Panc1 (cell line): ENCODE measurements at places on chromosomes 2 and 18.

GRCh38 chr2:95344656-95345055, 47.5 kb downstream of the KCNIP3 start:
- DNase-seq, result no peak

DNA sequence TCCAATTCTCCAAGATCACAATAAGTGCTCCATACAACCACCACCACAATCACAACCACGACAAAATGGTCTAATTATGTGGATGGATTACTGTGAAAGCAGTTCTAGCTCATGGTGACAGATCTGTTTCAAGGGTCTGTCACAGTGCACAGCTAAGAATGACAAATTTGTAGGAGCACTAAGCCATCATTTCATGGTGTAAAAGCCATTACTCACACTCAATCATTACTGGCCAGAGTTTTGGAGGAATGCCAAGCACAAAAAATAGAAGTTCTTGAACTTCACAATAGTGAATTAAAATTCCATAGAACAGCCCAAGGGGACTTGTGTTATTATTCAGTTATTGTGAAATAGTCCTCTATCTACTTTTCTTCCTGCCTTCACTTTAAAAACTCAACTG, 2.3 kb downstream of the CPS1 start:
- no peak for DNase-seq

GRCh38 chr2:128787616-128788015, 468.9 kb upstream of the HS6ST1 start:
- DNase-seq, result no peak

DNA sequence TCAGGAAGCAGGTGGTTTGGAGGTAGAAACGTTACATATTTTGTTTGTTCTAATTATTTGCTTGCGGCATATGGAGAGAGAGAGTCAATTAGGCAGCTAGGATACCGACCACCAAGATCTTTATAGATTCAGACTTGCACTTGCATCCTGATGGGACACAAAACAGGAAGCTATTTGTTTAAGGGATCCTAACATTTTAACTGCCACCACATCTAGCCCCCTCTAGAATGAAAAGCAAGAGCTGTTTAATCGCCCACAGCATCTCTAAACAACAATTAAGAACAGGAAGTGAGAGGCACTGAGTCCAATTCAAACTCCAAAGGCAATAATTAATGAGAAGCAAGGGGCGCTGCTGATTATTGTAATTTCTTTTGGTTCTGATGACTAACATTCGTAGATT, 182.0 kb upstream of the LINC00305 start:
- DNase-seq, result no peak

DNA sequence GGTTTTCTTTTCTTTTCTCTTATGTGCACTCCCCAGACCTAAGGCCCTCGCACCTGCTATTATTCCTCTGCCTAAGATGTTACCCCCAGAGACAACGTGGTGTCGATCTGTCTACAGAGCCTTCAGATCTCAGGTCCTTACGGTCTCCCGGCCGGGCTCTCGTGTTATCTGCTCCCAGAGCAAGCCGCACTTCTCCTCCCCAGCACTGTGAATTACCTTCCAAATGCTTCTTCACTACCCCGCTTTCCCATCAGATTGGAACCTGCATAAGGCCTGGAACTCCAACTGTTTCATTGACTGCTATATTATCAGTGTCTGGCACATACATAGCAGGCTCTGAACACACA, 71.2 kb upstream of the ODC1 start:
- DNase-seq, result no peak

GRCh38 chr2:60510713-60511112, 42.7 kb downstream of the BCL11A start:
- DNase-seq, result no peak

DNA sequence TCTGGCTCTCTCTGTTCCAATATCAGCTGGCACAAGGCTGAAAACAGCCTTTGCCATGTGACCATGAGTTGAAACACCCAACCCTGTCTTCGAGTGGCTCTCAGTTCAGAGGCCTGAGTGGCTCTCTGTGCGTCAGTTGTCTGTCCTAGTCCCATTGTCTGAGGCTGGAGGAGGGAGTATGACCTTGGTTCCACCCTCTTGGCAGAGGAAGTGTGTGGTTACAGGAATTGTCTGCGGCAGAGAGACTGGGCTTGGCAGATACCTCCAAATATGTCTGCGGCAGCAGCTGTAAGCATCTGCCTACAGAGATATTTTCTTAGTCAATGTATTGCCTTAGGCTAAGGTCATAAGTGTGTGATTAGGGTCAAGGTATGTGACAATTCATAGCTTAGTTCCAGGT, 32.6 kb downstream of the CNGA3 start:
- no peak for DNase-seq
